Activated naive CD4-positive, alpha-beta T cell treated with Interleukin-2 at 50 U/mL for 16 hours (primary cell): ENCODE measurements at places on chromosomes 2 and 18.

- no peak for DNase-seq
Observed at GRCh38 chr2:84033347-84033974, 425.6 kb downstream of the SUCLG1 start.

DNA sequence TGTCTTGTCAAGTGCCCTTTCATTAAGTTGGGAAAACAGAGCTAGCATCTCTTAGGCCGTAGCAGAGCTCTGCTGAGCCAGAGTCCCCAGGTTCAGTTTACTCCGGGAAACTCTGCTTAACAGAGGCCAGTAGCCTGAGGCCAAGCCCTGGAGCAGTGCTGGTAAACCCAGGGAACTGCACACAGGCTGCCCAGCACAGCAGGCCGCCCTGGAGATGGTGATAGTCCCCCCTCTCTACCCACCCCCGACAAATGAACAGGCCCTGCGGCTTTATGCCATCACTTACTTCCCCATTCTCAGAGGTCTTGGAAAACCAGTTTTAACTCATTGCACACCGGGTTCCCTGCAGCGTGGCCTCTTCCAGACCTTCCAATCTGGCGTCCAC is 3.5 kb downstream of the CNNM4 start:
- no peak for DNase-seq

GRCh38 chr18:22020127-22020866 is 149.1 kb upstream of the GATA6 start:
- no peak for DNase-seq

DNA sequence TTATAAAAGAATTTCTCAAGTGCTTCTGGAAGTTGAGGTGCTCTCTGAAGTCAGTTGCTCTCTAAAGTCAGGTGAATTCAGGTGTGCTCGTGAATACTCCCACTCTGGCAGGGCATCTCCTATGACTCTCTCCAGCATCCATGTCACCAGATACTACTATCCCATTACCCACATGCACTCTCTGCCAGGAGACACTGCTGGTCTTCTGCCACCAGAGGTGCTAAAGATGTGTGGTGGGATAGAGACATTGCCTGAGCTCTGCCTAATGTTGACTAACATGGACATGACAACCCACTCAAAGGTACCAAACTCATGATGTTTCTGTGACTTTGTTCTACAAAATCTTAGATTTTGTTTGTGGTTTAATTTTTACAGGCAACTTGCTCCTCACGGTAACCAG is 106.4 kb upstream of the HNRNPA3 start:
- DNase-seq, result no peak

GRCh38 chr2:22454826-22455485 is 930.0 kb upstream of the KLHL29 start:
- no peak for DNase-seq

- DNase-seq, result no peak
Observed at GRCh38 chr2:6923319-6923718, 6.1 kb downstream of the RNF144A start.

- DNase-seq, result no peak
Observed at GRCh38 chr18:7830468-7830867, 263.4 kb downstream of the PTPRM start.
